ENCODE measurements at places on chromosomes 2 and 18. TPM values are rescaled to one million over a fixed set of nuclear protein-coding genes. Genes with fewer than 3 reads are reported as not detected.

Gene CASP8
- total RNA-seq = 254 TPM

Gene UPP2
- total RNA-seq = not detected

Gene FKBP1B
- 1.1 TPM for total RNA-seq

Gene NEB
- 1.3 TPM for total RNA-seq

Gene SLC5A6
- 154 TPM for total RNA-seq

Gene KCNE4
- total RNA-seq = not detected

Gene SERPINB13
- total RNA-seq = not detected

Gene EGR4
- total RNA-seq = 0.69 TPM

Gene KIAA2012
- not detected for total RNA-seq

Gene PDE1A
- total RNA-seq = not detected

Gene THSD7B
- not detected for total RNA-seq

Gene AKAIN1
- total RNA-seq = not detected

Gene APOB
- not detected for total RNA-seq

Gene PLGLB1
- total RNA-seq = 8.2 TPM

Gene C1GALT1C1L
- total RNA-seq = not detected

GRCh38 chr18:10682368-10682714 is 156.5 kb downstream of the NAPG start:
- no peak for DNase-seq
- H3K27ac ChIP-seq = no peak overlapping the region
- no peak overlapping the region for H3K4me3 ChIP-seq
- no peaks in the 10 kb centered on the region for H3K4me1 ChIP-seq
- no peaks in the 10 kb centered on the region for H3K27me3 ChIP-seq

DNA sequence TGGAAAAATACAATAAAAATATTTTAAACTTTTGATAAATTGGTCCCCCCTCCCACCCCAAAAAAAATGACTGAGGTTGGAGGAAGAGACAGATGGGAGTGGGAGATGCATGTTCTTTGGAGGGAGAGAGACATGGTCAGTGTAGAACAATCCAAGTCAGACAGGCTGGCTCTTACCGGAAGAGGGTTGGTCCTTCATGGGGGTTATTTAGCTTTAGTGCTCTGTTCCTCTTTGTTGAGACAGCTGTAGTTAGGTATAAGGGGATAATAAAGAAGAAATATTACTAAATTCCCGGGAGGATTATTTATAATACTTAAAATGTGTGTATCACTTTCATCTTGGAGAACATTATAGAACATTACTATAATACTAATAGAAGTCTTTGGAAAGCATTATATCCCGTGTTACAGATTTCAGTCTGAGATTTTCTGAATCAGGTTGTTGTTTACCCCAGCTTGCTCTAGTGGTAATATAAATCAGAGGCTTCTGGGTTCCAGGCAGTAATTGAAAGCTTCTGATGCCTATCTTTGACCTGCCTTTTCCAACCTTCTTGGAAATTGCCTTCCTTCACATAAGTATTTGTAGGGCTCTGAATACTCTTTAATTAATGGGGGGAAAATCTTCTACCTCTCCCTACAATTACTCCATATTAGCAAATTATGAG is 87.7 kb downstream of the SPTBN1 start:
- H3K36me3 ChIP-seq = no peaks in the 10 kb centered on the region
- H3K27me3 ChIP-seq = no peaks in the 10 kb centered on the region
- no peak overlapping the region for H3K27ac ChIP-seq
- H3K4me1 ChIP-seq = no peaks in the 10 kb centered on the region
- no peak for DNase-seq
- H3K4me3 ChIP-seq = no peak overlapping the region

- H3K4me3 ChIP-seq = no peak overlapping the region
- H3K27me3 ChIP-seq = no peaks in the 10 kb centered on the region
- no peak for DNase-seq
- no peaks in the 10 kb centered on the region for H3K36me3 ChIP-seq
- H3K27ac ChIP-seq = no peak overlapping the region
Observed at GRCh38 chr18:10076502-10077030, 162.8 kb downstream of the VAPA start.

DNA sequence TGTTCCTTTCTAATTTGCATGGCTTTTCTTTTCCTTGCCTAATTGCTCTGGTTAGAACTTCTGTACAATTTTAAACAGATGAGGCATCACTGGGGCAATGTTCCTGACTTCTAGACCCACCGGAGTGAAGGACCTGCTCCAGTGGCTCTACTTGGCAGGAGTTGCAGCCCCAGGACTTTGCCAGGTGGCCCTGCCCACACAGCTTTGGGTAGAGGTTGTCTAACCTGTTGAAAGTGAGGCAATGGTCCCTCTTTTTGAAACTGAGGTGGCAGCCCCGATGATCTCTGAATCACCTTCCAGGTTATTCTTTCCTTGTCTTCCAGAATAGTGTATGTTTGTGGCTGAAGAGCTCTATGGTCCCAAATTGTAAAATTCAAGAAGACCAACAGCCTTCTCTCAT is 29.9 kb upstream of the ZNF512 start:
- no peak for DNase-seq
- H3K36me3 ChIP-seq = no peaks in the 10 kb centered on the region
- H3K27me3 ChIP-seq = peaks cover 7% of the 10 kb centered on the region
- H3K4me1 ChIP-seq = no peaks in the 10 kb centered on the region
- H3K4me3 ChIP-seq = no peak overlapping the region

DNA sequence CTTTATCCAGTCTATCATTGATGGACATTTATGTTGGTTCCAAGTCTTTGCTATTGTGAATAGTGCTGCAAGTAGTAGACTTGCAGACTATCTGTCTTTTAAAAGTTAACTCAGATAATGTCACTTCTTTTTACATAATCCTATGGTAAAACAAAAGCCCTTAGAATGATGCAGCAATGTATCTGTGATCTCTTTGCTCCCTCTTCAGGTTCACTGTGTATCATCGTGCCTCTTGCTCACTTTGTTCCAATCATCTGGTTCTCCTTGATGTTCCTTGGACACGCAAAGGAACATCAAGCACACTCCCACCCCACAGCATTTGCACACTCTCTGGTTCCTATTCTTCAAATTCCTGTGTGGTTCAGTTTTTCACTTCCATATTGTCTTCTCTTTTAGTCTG is 472.5 kb upstream of the ZNF804A start:
- H3K27me3 ChIP-seq = no peaks in the 10 kb centered on the region
- no peak overlapping the region for H3K27ac ChIP-seq
- no peak overlapping the region for H3K4me3 ChIP-seq
- no peaks in the 10 kb centered on the region for H3K36me3 ChIP-seq

- DNase-seq = no peak
- peaks cover 9% of the 10 kb centered on the region for H3K27me3 ChIP-seq
- no peak overlapping the region for H3K27ac ChIP-seq
Observed at GRCh38 chr2:13002536-13003331, 286.0 kb downstream of the TRIB2 start.

DNA sequence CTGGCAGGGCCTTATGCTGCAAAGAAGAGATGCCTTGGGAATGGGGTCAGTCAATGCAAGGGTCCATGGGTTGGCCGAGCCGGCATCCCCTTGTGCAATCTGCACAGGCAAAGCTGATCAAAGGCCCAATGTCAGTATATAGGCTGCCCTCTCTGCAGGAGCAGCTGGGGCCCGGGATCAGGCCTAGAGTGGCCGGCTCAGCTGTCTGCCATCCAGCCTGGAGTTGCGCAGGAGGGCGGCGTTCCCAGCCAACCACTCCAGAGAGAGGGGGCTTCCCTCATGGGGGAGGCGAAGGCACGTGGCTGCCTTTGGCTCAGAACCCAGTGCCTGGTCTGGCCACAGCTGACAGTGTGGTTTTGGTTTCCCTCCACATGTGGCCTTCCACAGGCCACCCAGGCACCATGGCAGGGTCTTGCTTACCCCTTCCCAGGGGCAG is 3.9 kb downstream of the INPP5D start:
- H3K4me3 ChIP-seq = peak overlapping the region; percentile 98
- H3K36me3 ChIP-seq = peaks cover 38% of the 10 kb centered on the region
- peaks cover 80% of the 10 kb centered on the region for H3K4me1 ChIP-seq
- no peak for DNase-seq
- peak overlapping the region; percentile 85 for H3K27ac ChIP-seq

GRCh38 chr2:104047516-104047915 is 806.4 kb upstream of the POU3F3 start:
- no peak overlapping the region for H3K4me3 ChIP-seq
- no peaks in the 10 kb centered on the region for H3K27me3 ChIP-seq
- no peak overlapping the region for H3K27ac ChIP-seq
- H3K4me1 ChIP-seq = no peaks in the 10 kb centered on the region

GRCh38 chr2:85873679-85874078 is 15.1 kb downstream of the ST3GAL5 start:
- H3K4me3 ChIP-seq = no peak overlapping the region
- no peak overlapping the region for H3K27ac ChIP-seq
- no peaks in the 10 kb centered on the region for H3K27me3 ChIP-seq
- no peak for DNase-seq

- H3K27me3 ChIP-seq = peaks cover 49% of the 10 kb centered on the region
- H3K36me3 ChIP-seq = no peaks in the 10 kb centered on the region
- peak; percentile 26 for DNase-seq
- peaks cover 41% of the 10 kb centered on the region for H3K4me1 ChIP-seq
- H3K4me3 ChIP-seq = no peak overlapping the region
Observed at GRCh38 chr2:111116011-111116746, 4.5 kb upstream of the BCL2L11 start.

- H3K4me3 ChIP-seq = no peak overlapping the region
- H3K27ac ChIP-seq = no peak overlapping the region
- no peaks in the 10 kb centered on the region for H3K4me1 ChIP-seq
- DNase-seq = no peak
- no peaks in the 10 kb centered on the region for H3K27me3 ChIP-seq
Observed at GRCh38 chr18:398935-399630, 101.4 kb downstream of the COLEC12 start.

DNA sequence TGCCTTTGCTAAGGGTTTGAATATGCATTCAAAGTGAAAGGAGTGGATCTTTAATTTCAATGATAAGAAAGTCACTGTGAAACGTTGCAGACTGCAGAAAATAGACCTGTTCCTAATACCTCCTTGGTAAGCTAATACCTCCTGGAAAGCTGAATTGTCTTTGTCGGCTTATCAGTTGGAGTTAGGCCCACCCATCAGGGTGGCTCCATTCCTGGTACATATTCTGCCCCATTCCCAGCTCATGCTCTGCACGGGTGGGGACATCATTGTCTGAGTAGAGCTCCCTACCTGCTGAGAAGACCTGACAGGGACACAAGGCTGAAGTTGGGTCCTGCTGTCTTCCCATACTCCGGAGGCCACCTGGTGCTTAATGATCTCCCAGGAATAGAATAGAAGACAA is 203.3 kb downstream of the EN1 start:
- H3K27ac ChIP-seq = no peak overlapping the region
- H3K27me3 ChIP-seq = no peaks in the 10 kb centered on the region
- no peak for DNase-seq
- H3K36me3 ChIP-seq = no peaks in the 10 kb centered on the region

DNA sequence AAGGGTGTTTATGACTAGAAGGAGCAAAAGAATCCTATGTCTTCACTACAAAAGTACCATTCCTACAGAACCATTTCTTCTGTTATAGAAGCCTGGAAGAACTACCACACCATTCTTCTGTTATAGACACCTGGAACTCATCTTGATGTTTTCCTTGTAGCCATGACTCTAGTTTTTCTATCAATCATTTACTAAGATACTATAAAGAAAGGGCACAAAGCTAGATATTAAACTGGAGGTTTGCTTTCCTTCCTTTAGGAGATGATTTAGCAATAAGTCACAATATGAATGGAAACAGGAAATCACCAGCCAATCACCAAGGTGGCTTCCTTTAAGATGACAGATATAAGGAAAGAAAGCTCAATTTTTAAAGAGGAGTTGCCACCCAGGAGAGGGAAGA is 100.3 kb upstream of the NEUROD1 start:
- no peak overlapping the region for H3K4me3 ChIP-seq
- no peaks in the 10 kb centered on the region for H3K4me1 ChIP-seq
- no peak for DNase-seq
- H3K36me3 ChIP-seq = no peaks in the 10 kb centered on the region
- no peaks in the 10 kb centered on the region for H3K27me3 ChIP-seq

GRCh38 chr2:506451-506850 is 170.8 kb downstream of the TMEM18 start:
- H3K27ac ChIP-seq = no peak overlapping the region
- no peak for DNase-seq
- H3K36me3 ChIP-seq = no peaks in the 10 kb centered on the region
- no peaks in the 10 kb centered on the region for H3K4me1 ChIP-seq
- H3K4me3 ChIP-seq = no peak overlapping the region

- H3K4me1 ChIP-seq = peaks cover 83% of the 10 kb centered on the region
- peaks cover 39% of the 10 kb centered on the region for H3K36me3 ChIP-seq
- peak overlapping the region; percentile 75 for H3K27ac ChIP-seq
- H3K4me3 ChIP-seq = peak overlapping the region; percentile 46
- H3K27me3 ChIP-seq = no peaks in the 10 kb centered on the region
- no peak for DNase-seq
Observed at GRCh38 chr2:105875241-105875640, 130.5 kb downstream of the NCK2 start.
